ENCODE measurements at places on chromosomes 7 and 10.

DNA sequence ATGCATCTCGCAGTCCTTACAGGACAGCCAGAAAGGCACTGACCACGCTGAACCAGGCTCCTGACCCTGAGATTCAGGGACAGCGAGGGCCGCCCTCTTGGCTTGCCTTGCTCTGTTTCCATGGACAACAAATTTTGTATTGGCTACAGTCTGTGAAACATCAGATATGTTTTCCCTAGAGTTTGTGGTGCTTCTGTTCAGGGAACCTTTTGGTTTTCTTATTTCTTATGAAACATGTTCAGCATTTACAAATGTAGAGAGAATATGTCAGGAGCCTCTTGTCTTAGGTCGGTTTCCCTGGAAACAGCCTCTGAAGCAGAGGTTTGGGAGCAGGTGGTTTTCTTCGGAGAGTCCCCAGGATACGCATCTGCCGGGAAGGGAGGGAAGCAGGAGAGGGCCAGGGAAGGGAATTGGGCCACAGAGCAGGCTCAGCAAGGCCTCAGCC lies 260.1 kb downstream of the CCDC3 start:
- no peak for DNase-seq

DNA sequence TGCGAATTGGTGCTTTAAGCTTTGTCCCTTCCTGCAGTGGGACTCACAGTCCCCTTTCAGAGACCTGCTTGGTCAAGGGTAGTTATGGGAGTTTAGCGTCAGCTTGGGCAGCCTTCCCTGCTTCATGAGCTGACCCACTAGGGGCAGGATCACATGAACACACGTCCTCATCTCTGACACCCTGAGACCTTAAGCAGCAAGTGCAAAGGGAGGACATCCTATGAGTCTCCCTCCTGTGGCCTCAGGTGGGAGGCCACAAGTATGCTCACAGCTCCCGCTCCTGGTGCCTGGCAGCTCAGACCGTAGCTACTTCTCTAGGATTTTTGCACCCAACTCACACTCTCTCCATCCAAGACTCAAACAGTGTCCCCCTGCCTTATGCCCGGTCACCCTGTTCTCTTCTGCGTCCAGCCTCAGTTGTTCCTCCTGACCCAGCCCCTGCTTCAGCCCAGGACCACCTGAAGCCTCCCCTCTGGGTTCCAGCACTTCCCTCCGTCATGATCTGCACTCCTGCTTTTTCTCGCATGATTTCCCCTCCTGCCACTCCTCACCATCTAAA lies 136.6 kb upstream of the FAM20C start:
- no peak for DNase-seq

- no peak for DNase-seq
Observed at GRCh38 chr10:79239924-79240581, 107.2 kb upstream of the PPIF start.

- DNase-seq: no peak
Observed at GRCh38 chr10:124291001-124291701, 127.6 kb downstream of the OAT start.

- no peak for DNase-seq
Observed at GRCh38 chr7:82335001-82335400, 108.6 kb downstream of the CACNA2D1 start.

DNA sequence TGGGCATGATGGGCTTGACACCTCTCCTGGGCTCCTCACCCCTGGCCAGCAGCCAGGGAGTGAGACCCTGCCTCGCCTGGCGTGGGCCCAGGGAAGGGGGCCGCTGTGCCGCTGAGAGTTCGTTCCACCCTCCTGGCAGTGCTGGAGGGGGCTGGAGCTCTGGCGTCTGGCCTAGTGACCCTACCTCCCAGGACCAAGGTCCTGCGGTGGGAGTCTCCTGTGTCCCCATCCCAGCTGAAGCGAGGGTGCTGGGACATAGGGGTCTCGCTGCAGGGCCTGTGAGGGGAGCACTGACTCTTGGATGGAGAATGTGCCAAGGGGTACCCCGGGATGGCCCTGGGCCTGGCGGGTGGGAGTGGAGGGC lies 1.2 kb downstream of the GTF2IRD1 start:
- DNase-seq: no peak

DNA sequence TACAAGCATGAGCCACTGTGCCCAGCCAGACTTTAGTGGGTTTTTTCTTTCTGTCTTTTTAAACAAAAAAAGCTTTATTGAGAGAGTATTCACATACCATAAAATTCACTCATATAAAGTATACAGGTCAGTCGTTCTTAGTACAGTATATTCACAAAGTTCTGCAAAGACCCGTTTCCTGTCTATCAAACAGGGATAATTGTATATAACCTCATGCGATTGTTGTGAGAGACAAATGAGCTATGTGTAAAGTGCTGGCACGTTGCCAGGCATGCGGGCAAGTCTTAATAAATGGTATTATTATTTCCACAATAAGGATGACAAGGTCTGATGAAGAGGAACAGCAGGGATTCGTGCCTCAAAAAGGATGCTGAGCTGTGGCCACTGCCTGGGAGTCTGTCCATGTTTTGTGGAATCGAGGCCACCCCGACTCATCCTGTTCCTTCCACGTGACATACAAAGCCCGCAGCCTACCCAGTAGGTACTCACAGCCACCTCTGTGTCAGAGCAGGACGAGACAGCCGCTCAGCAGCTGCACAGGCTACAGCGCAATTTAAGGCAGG lies 51.6 kb downstream of the SMKR1 start:
- DNase-seq: peak; percentile 48

DNA sequence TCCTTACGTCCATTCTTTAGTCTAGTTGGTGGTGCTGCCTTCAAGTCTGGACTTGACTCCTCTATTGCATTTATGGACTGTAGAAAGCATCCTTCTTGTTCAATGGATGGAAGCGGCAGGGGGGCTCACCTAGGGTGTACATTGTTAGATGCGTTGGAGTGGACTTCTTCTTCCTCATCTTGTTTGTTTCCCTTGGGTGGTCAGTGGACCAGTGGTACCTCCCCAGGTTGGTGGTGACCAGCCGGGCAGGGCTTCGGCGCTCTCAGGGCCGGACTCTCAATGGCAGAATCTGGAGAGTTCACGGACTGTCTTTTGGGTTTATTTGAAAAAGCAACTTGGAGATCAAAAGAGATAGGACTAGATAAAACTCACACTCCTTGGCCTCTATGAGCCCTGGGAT lies 6.2 kb upstream of the BTBD16 start:
- no peak for DNase-seq

DNA sequence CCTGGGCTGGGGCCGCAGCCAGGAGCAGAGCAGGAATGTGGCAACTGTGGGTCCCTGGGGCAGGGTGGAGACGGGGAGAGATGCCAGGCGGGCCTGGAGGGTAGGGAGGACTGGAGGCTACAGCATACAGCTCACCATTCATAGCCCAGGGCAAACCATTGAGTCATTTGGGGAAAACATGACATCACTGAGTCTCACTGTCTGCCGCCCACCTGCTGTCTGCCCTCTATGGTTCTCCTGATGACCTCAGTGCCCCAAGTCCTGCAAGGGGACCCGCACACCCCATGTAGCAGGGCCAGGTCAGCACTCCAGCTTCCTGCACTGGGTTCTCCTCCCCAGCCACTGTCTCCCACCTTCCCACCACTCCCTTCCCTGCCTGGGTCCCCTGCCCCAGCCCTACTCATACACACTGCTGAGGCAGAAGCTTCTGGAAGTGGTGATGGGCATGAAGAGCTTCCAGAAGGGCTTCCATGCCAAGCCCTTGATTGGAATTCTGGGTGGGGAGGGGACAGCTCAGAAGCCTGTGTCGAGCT lies 10.4 kb downstream of the CHST3 start:
- no peak for DNase-seq

DNA sequence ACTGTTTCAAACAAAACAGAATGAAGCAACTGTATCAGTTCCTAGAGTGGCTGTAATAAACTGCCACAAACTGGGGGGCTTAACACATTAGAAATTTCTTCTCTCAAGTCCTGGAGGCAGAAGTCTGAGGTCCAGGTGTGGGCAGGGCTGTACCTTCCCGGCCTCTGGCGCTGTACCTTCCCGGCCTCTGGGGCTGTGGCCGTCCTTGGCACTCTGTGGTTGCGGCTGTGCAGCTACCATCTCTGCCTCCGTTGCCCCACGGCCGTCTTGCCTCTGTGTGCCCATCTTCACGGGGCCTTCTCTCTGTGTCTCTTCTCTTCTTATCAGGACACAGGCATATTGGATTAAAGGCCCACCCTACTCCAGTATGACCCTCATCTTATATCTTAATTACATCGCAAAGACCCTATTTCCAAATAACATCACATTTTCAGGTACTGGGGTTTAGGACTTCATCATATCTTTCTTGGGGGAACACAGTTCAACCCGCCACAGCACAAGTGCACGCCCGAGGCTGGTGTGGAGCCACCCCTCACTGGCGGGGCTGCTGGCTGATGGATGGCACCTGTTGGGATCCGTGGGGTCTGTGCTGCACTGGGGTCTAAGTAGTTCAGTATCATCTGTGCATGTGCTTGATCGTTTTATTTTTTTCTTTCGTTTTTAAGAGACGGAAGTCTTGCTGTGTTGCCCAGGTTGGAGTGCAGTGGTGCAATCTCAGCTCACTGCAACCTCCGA lies 123.2 kb downstream of the ACTR3B start:
- no peak for DNase-seq

DNA sequence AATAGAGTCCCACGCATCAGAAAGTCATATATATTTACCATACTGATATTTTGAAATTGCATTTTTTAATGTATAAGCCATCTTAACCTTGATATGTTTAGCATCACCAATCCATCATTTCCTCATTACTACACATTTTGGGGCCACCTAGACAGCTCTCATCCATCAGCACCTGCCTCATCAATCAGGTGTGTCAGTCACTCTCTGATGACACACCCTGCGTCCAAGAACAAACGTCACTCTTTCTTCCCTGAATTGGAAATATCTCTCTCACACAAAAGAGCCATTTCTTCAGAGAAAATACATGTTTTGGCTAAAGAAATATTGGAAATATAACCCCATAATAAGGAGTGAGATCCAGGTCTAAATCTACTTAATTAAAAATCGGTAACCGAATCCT lies 38.9 kb upstream of the RSU1 start:
- DNase-seq: no peak

- peak; percentile 25 for DNase-seq
Observed at GRCh38 chr10:123380491-123381085, 226.4 kb downstream of the BUB3 start.

DNA sequence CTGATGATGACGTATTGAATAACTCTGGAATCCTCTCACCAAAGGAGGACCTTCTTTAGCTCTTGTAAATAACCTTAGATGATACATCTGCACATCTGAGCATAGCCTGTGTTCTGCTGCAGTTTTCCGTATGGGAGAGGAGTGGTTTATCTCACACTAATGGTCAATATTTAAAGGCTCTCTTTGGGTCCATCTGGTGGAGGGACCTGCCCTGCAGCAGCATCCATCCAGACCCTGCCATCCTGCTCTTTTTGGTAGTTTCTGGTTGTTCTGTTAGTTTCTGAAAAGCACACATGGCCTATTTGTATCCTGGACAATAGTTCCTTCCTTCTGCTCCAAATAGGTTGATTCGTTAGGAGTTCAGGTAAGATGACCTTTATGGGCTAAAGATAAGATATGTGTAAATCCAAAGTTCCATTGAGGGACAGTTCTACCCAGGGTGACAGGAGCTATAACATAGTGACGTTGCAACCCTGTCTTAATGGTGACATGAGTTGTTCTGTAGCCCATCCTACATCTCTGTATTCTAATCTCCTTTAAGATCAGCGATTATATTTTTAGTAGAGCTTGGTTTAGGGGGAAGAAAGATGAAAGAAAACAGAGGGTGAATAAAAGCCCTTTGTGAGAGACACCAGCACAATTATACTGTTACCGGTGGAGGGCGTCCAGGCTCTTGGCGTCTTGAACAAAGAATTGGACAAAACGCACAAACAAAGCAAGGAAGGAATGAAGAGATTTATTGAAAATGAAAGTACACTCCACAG lies 60.0 kb upstream of the KLF14 start:
- no peak for DNase-seq

- no peak for DNase-seq
Observed at GRCh38 chr7:113046453-113046852, 40.2 kb downstream of the GPR85 start.

GRCh38 chr7:90777465-90777864 lies 181.3 kb downstream of the CDK14 start:
- peak; percentile 20 for DNase-seq

DNA sequence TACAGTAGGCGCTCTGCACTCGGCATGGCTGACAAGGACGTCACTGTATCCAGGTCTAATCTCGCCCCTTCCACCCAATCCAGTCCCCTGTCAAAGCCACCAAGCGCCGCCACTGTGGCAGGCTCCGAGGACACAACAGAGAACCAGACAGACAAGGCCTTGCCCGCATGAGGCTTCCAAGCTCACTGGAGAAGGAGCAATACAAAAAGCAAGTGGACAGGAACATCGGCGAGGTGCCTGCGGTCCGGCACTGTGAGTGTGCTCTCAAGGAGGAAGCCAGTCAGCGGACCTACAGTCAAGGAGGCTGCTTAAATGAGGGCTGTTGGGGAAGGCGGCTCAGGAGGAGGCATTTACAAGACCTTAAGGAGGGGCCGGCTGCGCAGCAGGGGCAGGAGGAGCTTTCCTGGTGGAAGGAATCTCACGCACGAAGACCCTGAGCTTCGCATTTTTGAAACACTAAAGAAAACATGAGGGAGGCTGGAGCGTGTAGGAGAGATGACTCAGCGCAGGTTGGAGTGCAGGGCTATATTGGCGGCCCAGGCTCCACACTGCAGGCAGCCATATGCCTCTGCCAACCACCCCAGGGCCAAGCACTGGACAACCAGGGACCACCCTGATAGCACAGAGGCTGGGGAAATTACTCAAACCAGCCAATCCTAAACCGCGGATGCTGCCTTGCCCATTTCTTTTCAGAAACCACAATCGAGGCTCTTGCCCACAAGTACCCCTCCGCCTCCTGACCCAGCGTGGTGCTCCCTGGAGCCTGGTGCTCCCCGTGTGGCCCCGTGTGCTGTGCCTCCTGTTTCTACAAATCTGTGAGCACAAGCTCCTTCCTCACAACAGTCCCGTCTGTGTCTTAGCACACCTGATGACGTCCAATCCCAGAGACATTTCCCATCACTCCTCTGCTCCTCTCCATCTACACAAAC lies 28.9 kb downstream of the GNA12 start:
- DNase-seq: no peak

- DNase-seq: no peak
Observed at GRCh38 chr7:1407892-1408291, 51.4 kb downstream of the MICALL2 start.

GRCh38 chr7:13155188-13155587 lies 467.8 kb downstream of the ARL4A start:
- DNase-seq: no peak

- DNase-seq: no peak
Observed at GRCh38 chr7:142790555-142790954, 19.8 kb downstream of the PRSS2 start.

GRCh38 chr10:125012851-125013528 lies 71.1 kb downstream of the ZRANB1 start:
- no peak for DNase-seq

Measured in NCI-H1092 (cell line).